Activated naive CD4-positive, alpha-beta T cell treated with anti-CD3 and anti-CD28 coated beads for 36 hours (primary cell): ENCODE measurements at places on chromosomes 7 and 10. TPM values are rescaled to one million over a fixed set of nuclear protein-coding genes. Genes with fewer than 3 reads are reported as not detected.

The DEPP1 gene
- 2.4 TPM for total RNA-seq

The SEMA3D gene
- total RNA-seq: not detected

The NAPEPLD gene
- total RNA-seq: 6.3 TPM

The ADAM22 gene
- 1.9 TPM for total RNA-seq

The NRCAM gene
- 0.81 TPM for total RNA-seq

The TMEM213 gene
- total RNA-seq: not detected

The ZNF282 gene
- total RNA-seq: 21.6 TPM

The LIPN gene
- not detected for total RNA-seq

The MCM10 gene
- total RNA-seq: 76.9 TPM

The METTL27 gene
- total RNA-seq: 1.7 TPM

The ZNF32 gene
- total RNA-seq: 17.8 TPM

The TSPAN33 gene
- 7.2 TPM for total RNA-seq

DNA sequence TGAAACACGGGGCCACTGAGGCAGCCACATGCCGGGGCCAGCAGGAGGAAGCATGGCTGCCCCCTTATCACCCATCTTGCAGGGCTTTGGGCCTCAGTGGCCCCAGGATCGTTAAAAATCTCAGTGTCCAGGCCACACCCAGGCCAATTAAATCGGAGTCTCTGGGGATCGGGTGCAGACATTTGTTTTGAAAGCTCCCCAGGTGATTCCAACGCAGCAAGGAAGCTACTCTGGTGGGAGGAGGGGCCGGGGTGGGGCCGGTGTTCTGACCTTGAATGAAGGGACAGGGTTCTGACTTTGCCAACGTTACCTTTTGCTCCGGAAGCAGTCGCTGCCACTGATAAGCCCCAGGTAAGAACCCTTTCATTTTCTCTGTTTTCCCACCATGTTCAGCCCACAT is 412.3 kb upstream of the FOXK1 start:
- DNase-seq: no peak

GRCh38 chr7:96297876-96298275 is 24.0 kb downstream of the SLC25A13 start:
- DNase-seq: no peak

- DNase-seq: no peak
These were observed 42.7 kb upstream of the CACNB2 start for GRCh38 chr10:18097524-18097923.

- DNase-seq: no peak
These were observed 55.7 kb upstream of the SRPK2 start for GRCh38 chr7:105444342-105444987.

- no peak for DNase-seq
These were observed 131.3 kb upstream of the NOBOX start for GRCh38 chr7:144534655-144535395.

DNA sequence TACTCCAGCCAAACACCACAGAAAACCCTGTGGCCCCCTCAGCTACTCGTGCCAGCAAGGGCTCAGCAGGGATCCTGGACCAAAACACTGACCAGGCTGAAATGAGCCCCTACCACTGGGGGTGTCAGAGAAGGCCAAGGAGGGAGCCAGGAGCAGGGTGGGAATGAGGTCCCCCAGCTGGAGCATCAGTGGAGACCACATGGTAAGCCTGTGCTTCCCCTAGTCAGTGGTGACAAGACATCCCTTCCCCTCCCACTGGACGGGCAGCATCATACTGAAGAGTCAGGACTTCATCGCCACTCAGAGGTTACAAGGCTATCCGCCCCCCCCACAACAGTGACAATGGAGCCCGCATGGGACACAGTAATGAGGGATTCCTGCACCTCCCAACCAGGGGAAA is 99.6 kb downstream of the LHPP start:
- DNase-seq: no peak

DNA sequence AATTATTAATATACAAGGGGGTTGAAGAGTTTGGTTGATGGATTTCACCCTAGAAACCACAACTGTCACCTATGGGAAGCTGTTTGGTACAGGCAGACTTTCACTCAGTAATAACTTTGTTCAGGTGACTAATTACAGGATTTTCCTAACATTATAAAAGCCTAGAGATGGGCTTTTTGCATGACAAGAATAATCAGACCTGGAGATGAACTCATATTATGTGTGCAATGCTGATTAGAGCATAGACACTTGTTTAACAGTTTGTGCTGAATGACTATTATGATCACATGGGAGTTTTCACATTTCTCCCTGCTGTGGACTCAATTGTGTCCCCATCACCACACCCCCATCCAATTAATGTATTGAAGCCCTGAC is 90.2 kb upstream of the STEAP4 start:
- no peak for DNase-seq

GRCh38 chr7:158077934-158078910 is 509.4 kb downstream of the PTPRN2 start:
- no peak for DNase-seq

GRCh38 chr7:100219271-100219737 is 445 bp upstream of the PVRIG start:
- DNase-seq: peak; percentile 61

GRCh38 chr7:157253850-157254249 is 83.0 kb upstream of the DNAJB6 start:
- DNase-seq: no peak

GRCh38 chr10:4144817-4145216 is 359.8 kb upstream of the KLF6 start:
- no peak for DNase-seq

- DNase-seq: no peak
These were observed 34.4 kb downstream of the BCAP29 start for GRCh38 chr7:107614425-107614824.

- DNase-seq: no peak
These were observed 9.9 kb upstream of the GSAP start for GRCh38 chr7:77426052-77426404.

DNA sequence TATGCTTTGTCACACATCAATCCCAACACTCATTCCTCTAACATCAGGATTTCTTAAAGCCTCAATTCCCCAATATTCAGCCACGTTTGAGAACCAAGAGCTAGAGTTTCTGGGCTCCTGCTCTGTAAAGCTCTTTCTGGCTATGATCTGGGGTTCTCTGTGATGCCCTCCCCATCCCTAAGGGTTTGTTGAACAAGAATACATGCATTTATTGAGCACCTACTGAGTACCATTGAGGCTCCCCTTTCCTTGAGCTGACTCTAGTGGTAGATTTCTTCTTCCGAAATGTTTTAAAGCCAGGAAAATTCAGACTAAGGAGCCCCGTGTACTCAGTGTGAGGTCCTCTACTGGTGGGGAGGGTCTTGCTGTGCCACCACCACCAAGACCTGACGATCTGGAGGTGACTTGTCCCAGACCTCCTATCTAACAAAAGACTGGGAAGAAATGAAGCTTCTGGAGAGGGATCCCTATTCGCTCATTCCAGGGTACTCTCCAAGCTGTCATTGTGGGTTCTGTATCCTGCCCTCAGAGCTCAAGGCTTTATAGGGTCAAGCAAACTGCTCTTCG is 23.1 kb upstream of the SRGN start:
- no peak for DNase-seq

- no peak for DNase-seq
These were observed 25.8 kb downstream of the AQP1 start for GRCh38 chr7:30937416-30937815.

DNA sequence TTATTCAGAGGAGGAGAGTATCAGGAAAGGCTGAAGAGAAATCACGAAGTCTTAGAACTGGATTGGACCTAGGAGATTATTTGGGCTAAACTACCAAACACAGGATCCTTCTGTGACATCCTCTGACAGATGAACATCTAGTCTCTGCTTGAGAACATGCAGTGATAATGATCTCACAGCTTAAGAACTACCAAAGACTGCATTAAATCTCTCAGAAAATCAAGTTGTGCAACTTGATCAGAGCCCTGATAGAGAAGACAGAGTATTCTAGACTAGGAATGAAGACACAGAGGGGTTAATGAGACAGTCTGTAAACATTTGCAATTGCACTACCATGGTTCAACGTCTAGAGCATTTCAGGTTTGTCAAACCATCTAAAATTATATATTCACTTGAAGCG is 37.1 kb upstream of the AGBL3 start:
- no peak for DNase-seq

DNA sequence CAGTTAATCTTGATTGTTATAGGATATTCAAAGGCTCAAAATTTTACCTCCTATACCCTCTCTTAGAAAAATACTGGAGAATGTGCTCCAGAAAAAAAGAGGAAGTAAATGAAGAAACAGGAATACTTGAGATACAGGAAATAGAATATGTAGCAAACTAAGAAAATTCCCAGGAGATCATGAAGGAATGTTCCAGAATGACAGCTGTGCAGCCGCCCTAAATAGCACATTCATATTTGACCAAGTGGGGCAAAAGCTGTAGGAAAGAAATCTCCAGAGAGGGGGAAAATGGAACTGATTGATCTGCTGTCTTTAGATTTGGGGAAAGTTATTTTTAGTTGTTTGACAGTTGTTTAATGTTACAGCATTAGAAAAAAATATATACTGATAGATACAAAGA is 46.2 kb upstream of the ZEB1 start:
- DNase-seq: no peak

- DNase-seq: no peak
These were observed 172.3 kb downstream of the CACNB2 start for GRCh38 chr10:18312374-18313139.

DNA sequence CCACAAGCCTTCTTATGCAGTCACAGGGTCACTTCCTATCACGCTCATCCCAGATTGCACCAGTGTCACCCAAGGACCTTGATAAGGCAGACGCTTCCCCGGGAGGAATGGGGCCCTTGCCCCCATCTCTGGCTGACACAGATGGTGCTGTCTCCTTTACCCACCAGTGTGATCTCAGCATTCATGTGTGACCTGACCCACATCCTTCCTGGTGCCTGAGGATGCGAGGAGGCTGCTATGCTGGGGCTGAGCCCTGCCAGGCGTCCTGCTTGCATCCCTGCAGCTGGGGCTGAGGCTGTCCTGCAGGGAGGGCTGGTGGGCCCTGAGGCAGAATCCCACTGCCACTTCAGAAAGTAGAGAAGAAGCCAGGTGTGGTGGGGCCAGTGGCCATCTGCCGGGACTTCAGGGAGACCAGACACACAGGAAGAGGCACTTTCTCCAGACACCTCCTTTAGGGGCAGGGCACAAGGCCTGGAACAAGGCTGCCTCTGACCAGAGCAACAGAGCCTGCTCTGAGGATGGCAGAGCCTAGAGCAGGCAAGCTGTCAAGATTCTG is 35.3 kb downstream of the RASGEF1A start:
- peak; percentile 4 for DNase-seq

DNA sequence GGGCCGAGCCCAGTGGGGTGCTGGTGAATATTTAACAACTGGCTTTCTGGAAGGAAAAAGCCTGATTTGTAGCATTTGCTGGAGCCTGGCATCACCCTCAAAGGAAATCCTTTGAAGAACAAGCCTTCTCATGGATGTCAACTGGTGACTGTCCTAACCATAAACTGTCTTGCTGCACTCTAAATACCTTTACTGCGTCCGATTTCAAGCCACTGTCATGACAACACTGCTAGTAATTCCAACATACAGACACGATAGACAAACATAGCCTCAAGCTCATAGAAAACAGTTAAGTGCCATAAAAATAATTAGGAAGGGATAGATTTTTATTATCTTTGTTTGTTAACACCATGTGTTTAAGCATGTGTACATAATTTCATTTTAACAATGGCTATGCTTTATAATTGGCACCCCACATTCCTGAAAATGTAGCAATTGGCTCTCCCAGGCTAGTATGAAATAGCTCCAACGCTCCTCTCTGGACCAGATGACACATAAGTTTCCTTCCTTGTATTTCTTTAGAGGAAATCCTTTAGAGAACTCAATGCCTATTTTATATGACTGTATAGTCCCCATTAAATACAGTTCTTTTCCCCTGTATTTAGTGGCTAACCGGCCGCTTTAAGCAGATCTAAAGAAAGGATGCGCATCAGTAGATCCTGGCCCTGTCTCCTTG is 273.4 kb downstream of the PRPF18 start:
- no peak for DNase-seq
